ENCODE measurements at places on chromosomes 6 and 20.

- DNase-seq: no peak
Measured at GRCh38 chr20:44646023-44646640, 5.4 kb downstream of the ADA start.

- no peak for DNase-seq
Measured at GRCh38 chr20:1588533-1589460, 31.0 kb downstream of the SIRPB1 start.

DNA sequence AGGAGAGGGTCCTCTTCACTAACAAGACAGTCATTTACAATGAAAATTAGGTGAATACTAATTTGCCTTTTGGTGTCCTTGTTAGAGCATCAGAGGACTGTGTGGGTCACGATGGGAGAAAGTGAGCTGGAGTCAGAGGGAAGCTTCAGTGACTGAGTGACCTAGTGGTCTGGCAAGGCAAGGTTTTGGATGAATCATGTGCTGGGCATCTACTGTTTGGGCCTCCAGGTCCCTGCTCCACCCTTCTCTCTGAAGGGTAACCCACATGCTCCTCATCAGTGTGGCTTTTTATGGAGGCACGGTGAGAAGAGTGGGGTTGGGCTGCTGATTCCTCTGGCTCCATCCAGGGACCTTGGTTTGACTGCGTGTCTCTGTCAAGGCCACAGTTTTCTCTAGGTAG lies 60.5 kb upstream of the EXOC2 start:
- DNase-seq: no peak

DNA sequence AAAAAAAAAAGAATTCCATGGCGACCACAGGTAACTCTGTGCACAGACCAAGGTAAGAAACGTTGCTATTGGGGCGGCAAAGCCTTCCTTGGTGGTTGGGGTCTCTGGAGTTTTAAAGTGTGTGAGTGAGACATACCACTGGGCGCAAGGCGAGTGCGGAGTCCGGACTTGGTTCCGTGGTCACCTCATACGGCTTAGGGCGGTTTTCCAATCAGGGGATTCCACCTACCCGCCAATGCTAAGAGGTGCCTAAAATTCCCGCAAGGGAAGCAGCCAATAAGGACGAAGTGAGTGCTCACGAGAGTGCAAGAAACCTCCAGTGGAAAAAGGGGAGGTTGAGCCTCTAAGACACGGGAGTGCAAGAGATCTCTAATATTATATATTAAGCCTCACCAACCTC lies 68.6 kb upstream of the PRSS16 start:
- DNase-seq: no peak

- no peak for DNase-seq
Measured at GRCh38 chr20:4797275-4797674, 75.6 kb downstream of the PRND start.

GRCh38 chr20:45337367-45338120 lies 10.7 kb downstream of the SDC4 start:
- no peak for DNase-seq

DNA sequence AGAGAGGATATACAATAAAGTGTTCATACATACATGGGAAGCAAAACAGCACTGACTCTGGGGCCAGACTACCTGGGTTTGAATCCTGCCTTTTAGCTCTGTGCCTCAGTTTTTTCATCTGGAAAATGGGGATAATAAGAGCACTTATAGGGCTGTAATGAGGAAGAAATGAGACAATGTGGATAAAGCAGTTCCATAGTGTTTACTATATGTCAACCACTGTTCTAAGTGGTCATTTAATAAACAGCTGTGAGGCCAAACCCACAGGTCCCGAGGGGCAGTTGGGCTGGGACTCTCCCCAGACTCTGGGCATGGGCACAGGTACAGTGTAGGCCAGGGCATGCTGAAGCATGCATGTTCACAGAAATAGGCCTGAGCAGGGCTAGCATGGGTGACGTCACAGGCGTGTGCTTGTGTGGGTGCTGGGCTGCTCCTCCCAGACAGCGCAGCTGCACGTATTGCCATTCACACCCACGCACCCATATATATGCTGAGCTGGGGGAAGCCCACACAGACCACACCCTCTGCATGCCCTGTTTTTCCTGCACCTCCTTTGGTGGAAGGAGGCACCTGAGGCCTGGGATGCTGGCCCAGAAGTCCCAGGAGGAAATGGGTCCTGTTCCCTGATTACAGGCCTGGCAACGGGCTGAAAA lies 3.5 kb upstream of the PLCG1 start:
- no peak for DNase-seq

DNA sequence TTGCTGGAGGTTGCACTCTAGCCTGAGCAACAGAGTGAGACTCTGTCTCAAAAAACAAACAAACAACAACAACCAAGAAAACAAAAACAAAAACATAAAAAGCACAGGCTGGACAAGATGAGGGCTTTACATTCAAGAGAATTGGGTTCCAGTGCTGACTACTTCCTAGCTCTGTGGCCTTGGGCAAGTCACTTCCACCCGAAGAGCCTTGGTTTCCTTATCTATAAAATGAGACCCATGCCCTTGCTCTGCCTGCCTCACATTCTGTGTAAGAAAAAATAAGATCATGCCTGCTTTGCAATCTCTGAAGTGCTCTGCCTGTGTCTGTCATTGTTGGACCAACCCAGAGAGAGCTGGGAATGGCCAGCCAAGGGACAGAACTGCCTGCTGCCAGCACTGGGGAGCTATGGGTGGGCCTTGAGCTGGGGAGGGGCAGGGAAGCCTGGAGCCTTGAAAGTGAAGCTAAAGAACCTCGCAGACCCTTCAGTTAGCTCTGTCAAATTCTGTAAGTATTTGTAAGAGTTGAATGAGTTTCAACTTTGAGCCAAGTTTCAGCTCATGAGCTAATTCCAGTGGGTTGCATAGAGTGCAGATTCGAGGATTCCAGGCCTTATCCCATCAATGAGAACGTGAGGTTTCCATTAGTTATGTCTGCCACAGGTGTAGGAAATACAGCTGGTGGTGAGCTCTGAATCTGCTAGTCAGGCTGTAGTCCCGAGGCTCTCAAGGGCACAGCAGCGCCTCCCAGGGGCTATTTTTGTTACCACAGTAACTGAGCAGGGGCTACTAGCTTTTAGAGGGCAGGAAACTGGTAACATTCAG lies 93.2 kb downstream of the DLGAP4 start:
- no peak for DNase-seq

GRCh38 chr20:920311-920710 lies 4.2 kb upstream of the ANGPT4 start:
- no peak for DNase-seq

DNA sequence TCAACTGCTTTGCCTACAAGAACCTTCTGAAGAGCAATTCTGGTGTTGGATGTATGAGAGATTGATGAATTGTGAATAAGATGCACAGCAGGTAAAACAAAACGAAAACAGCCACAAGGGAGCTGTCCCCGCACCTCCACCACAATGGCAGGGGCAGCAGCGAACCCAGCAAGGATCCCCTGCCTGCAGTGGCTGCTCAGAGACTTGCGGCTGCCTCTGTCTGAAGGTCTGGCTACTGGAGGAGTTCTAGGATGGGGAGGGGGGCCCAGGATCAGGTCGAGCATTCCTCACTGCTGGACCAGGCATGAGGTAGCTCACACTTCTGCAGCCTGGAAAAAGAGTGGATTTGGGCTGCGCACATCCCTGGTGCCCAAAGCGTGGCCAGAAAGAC lies 523.5 kb downstream of the CDH26 start:
- DNase-seq: no peak

GRCh38 chr20:4043329-4043728 lies 28.0 kb upstream of the RNF24 start:
- DNase-seq: no peak

DNA sequence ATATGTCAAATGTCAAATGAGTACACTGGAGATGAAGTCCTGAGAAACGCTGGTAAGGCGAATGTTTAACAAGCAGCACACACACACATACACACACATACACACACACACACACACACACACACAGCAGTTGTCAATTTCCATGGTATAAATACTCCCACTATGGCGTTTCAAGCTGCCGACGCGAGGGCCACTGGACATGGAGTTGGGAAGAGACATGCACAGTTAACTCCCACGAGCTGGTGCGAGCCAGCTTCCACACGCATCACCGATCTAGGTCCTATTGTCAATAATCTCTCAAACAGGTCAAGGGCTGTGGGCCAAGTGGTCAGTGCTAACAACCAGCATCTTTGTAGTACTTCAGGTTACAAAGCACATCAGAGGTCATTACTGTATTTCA lies 58.9 kb downstream of the TRERF1 start:
- no peak for DNase-seq

DNA sequence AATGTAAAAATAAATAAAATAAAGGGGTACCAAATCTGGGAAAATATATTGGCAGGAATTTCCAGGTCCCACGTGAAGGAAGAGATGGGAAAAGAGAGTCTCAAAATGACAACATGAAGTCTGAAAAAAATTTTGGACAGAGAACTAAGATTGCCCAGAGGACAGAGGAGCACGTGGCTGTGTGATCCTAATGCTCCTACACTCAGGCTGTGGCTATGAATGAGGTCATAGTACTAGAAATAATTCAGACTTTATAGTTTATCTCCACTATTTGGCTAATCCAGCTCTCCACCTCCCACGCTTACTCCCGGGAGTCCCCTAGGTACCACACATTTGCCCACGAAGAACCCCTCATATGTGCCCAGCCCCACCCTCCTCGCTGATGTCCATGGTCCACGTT lies 42.8 kb upstream of the STMND1 start:
- no peak for DNase-seq

DNA sequence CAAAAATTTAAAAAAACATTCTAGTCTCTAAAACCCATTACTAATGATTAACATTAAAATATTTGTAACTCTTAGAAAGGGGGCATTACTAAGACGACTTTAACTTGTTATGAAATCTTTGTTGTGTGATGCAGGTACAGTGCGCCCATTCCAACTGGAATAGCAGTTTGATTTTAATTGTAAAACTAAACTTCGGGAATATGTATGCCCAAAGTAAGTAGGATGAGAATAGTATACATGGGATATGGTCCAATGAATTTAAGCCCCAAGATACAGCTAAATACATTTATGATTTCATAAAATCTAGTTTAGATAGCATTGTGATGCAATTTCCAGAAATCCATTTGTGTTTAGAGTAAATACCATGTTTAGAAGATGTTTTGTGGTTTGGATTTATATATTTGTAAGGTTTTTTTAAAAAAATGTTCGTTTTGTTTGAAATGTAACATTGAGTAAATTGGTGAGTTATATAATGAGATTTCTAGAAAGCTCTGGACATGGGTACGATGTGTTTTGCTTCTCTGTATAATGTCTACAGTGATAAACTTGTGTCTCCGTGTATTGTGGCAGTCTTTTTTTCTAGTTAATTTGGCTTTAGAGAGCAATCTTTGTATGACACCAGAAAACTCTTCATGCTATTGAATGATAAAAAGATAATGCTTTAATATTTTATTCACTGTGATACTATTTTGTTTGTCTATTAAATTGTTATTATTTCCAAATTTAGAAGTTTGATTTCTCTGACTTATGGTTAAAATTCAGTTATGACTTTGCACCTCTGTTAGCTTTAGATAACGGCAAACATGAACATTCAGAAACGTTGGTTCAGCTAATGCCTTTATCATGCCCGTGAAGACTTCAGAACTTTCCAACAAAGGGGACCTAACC lies 54.8 kb downstream of the RNF182 start:
- DNase-seq: no peak

- DNase-seq: no peak
Measured at GRCh38 chr6:144820270-144820669, 535.1 kb downstream of the UTRN start.

GRCh38 chr20:47249913-47250312 lies 106.6 kb downstream of the ZMYND8 start:
- no peak for DNase-seq

DNA sequence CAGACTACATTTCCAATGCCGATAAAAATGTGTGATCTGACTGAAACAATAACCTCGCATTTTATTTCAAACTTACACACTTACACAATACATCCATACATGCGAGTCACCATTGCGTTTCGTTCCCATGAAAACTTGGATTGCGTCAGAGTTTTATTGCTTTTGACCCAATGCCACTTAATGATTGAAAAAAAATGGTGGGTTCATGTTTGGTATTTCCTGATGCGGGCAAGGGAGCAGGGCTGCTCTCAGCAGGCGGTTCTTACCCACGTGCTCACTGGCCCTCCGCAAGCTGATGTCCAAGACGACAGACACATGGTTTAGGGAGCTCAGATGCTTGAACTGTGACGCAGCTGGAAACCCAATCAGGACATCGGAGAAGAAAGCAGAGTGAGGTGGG lies 281.0 kb upstream of the SULF2 start:
- no peak for DNase-seq

GRCh38 chr6:122130026-122130348 lies 269.5 kb upstream of the HSF2 start:
- DNase-seq: no peak

DNA sequence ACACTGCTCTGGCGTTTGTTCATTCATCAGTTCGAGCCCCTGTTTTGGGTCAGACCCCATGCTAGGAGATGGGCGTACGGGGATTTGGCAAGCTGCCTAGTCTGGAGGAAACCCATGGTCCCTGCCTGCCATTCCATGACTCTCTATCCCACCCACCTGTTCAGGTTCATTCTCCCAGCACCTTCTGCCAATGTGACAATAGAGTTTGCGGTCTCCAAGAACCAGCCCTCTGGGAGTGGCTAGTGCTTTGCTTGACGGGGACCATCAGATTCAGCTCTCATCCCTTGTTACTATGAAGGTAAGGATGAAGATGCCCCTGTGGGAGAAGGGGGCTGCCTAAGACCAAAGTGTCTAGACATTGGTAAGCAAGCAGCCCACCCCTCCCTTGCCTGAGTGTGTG lies 345.0 kb downstream of the PTPRT start:
- DNase-seq: no peak

DNA sequence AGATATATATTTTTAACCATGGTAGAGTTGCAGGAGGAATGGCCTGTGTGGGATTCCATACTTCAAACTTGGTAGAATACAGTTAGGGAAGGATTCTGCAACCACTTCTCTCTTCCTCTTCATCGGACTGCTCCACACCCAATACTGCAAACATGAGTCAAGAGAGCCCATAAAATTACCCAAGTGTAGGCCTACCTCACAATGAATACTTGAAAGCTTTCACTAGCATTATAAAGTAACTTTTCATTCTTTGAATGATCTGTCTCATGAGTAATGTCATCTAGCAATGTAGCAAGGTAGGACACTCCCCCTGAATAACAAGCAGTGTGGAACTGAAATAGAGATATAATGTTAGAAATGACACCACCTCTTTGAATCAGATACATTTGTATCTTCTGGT lies 79.4 kb downstream of the FOXC1 start:
- no peak for DNase-seq

DNA sequence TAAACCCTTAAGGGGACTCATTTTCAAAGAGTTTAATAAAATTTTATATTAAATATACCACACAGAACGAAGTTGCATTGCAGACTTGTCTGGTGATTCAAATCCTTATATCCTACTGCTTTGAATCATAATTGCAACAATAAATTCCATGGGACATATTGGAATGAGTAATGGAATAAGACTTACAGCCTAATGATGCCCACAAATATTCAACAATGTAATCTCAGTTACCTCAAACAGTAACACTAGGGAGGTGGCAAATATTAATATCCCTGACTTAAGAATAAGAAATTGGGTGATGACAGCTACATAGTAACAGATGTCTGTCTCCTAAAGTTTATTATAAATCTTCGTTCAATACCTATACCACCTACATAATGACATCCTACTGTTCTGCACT lies 52.6 kb downstream of the BMP5 start:
- DNase-seq: no peak

Data from Right ventricle myocardium inferior (tissue), 1 donor.